ENCODE measurements at places on chromosomes 2 and 18.

DNA sequence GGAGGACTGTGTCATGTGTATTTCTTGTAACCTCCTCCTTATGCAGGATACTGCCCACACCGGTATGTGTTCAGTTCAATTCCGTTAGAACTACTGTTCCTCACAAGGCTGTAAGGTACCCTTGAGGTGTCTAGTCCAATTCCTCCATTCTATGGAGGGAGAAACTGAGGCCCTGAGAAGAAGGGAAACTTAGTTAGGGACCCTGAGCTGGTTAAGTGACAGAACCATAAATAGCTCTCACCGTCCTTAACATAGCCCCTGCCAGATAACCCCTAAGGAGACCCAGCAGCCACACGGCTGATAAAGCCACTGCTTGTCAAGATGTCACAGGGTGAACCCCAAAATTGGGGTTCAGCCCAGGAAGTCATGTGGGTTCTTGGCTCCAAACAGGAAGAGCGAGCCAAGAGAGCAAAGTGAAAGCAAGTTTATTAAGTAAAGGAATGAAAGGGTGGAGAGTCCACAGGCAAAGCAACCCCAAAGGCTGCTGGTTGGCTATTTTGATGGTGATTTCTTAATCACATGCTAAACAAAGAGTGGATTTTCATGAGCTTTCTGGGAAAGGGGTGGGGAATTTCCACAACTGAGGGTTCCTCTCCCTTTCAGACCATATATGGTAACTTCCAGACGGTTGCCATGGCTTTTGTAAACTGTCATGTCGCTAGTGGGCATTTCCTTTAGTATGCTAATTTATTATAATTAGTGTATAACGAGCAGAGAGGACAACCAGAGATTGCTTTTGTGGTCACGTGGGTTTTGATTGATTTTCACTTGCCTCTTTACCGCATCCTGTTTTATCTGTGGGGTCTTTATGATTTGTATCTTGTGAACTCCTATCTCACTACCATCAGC is 83.4 kb upstream of the RTN4 start:
- no peak for DNase-seq

DNA sequence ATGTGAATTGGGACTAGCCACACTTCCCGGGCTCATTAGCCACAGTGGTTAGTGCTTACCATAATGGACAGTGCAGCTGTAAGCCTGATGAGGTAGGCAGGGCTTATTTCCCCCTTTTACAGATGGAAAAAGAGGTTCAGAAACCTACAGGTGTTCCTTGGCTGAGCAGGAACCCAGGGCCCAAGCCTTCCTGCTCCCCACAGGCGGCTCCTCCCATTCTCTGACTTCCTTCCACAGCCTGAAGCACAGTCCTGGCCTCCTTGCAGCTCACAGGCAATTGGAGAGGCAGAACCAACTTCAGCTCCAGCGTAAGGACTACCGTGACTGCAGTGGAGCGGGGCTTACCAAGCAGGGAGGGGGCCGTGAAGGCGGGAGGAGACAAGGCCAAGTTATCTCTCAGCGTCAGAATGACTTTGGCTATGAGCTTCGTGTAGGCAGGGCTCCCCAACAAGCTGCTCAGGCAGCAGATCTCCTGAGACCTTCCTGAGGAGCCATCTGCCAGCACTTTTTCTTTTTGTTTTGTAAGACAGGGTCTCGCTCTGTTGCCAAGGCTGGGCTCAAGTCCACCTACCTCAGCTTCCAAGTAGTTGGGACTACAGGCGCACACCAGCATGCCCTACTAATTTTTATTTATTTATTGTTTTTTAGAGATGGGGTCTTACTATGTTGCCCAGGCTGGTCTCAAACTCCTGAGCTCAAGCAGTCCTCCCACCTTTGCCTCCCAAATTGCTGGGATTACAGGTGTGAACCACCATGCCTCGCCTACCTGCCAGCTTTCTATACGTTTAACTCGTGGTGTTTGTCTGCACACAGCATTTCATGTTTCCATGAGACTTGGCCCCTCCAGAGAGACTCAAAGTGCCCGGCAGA is 34.2 kb upstream of the NT5DC4 start:
- DNase-seq: no peak

- DNase-seq: no peak
These were observed 19.2 kb upstream of the CAB39 start for GRCh38 chr2:230693411-230693810.

DNA sequence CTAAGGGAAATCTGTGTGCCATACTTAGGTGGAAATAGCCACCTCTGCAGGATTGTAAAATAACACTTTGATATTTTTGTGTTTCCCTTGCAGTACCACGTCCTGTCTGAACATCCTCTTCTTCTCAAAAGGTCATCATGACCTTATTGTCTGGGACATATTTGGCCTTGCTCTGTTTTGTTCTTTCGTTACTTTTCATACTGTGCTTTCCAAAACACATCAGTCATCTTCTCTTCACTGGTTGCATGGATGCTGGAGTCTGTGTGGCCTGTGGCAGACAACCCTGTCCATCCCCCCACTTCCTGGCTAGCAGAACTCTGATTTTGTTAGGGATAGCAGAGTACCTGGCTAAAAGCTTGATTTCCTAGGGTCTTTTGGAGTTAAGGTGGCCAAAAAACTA is 9.4 kb upstream of the GREB1 start:
- no peak for DNase-seq

DNA sequence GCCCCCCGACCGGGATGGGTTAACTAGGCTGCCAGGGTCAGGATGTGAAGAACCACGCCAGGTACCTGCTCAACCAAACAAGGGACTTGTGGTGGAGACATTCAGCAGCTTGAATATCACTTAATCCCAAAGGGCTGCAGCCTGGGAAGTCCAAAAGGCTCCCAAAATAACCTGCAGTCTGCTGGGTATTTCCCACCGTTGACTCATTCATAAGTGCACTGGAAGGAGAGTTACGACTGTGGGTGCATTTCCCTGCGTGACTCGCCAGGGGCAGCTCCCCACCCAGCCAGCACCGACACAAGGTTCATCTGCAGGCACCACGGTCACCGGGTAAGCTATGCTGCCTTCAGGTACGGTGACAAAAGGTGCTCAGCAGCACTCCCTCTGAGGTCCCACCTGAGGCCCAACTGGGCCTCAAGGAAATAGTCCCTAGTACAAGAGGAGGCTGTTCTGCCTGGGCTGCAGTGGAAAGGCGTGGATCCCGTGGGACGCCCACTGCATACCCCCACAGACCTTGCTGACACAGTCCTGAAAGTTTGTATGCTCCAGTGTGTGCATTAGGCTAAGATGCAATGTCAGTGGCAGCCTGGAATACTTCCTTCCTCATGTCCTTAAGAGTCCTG is 86.5 kb downstream of the UXS1 start:
- DNase-seq: no peak

DNA sequence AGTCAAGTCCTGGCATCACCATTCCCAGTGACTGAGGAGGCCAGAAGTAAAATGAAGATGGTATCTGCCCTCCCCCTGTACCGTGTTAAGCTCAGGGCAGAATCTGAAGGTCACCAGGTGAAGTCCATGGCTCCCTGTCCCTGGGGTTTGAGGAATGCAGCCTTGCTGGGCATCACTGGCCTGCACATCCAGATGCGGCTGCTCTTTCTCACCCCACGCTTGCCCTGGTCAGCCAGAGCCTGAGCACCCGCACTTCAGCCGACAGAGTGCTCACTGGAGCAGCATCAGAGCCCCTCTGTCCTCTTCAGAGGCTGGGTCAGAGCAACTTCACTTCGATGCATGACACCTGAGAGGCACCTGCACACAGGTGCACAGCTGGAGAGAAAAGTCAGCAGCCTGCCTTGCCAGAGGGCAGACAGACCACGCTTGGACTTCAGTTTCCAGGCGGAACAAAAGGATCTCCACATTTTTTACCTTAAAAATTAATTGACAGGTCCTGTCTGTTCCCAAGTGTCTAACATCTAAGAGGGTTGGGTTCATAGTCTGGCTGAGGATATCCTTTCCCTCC is 267.3 kb downstream of the ANAPC1 start:
- DNase-seq: no peak

- DNase-seq: peak; percentile 57
These were observed 433 bp downstream of the ZFP36L2 start for GRCh38 chr2:43225788-43226557.

DNA sequence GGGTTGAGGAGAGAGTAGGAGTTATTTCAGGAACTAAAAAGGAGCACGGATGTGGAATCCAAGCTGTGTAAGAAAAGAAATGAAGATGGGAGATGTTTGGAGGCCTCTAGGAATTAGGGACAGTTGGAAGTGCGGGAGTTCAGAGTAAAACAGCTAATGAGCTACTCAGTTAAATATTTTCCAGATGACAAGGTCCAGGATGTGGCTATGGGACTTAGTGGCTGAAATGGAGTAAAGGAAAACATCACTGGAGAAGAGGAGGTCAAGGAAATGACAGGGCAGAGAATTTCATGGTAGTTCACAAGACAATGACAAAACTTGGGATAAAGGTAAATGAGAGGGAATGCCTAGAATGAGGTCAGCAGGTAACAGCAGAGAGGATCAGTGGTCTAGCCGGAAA is 13.0 kb downstream of the GPR155 start:
- no peak for DNase-seq

- no peak for DNase-seq
These were observed 899 bp downstream of the SLC1A4 start for GRCh38 chr2:64989982-64990614.

DNA sequence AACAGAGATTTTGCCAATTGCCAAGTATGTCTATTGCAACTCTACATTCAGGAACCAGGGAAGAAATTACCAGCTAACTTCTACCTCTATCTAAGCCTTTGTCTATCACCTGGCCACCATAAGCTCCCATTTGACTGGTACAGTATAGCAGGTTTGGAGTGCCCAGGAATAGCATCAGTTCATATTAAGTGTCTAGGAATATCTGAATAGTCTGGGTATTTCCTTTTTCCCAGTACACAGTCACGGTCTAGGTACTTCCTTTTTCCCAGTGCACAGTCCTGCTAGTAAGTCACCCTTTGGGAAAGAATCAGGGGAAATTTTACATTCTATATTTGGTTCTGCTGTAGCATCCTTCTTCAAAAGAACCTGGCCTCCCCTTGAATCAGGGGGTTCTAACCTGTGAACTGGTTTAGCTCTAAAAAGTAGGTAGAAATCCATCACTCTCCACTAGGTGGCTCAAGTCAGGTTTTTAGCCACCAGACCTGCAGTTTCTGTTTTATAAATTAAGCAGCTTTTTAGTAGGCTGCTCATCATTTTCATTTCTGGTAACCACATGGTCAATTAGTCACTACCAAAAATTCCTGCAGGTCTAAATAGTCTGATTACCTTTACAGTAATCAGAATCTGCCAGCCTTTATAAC is 49.3 kb upstream of the DNAJC10 start:
- DNase-seq: no peak

- DNase-seq: no peak
These were observed 1.1 kb upstream of the CFLAR start for GRCh38 chr2:201114846-201115245.

- DNase-seq: no peak
These were observed 3.8 kb upstream of the TMSB10 start for GRCh38 chr2:84901593-84902120.

DNA sequence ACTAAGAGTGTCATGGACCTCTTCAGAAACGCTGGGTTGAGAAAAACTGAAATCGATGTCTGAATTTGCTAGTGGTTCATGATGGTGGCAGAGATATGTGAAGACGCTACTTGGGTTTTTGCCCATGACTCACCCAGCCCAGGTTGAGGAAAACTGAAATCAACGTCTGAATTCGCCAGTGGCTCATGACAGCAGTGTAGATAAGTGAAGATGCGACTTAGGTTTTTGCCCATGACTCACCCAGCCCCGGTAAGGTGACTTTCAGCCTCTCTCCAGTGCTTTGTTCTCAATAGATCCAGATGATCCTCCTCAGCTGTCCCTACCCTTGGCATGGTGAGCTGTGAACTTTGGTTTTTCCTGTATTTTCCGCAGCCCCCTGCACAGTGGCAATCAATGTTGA is 105.3 kb upstream of the SIX3 start:
- no peak for DNase-seq

GRCh38 chr2:60735496-60736250 is 20.4 kb upstream of the PAPOLG start:
- DNase-seq: peak; percentile 26

DNA sequence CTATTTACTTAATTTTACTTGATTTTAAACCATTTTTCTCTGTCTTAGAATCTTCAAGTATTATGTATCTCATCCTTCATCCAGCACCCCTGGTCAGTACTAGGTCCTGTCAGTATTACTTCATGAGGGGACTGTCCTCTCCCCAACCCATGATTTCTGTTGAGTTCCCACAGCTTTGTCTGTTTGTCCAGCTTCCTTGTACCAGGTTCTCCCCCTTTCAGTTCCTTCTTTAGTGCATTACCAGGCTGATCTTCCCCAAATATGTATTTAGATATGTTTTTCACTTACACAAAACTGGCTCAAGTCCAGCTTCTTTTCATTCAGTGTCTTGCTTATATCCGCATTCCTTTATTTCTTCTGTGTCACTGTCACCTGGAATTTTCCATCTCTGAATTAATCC is 13.8 kb upstream of the TTC27 start:
- no peak for DNase-seq

GRCh38 chr2:166463640-166464039 is 30.4 kb downstream of the SCN7A start:
- DNase-seq: no peak

DNA sequence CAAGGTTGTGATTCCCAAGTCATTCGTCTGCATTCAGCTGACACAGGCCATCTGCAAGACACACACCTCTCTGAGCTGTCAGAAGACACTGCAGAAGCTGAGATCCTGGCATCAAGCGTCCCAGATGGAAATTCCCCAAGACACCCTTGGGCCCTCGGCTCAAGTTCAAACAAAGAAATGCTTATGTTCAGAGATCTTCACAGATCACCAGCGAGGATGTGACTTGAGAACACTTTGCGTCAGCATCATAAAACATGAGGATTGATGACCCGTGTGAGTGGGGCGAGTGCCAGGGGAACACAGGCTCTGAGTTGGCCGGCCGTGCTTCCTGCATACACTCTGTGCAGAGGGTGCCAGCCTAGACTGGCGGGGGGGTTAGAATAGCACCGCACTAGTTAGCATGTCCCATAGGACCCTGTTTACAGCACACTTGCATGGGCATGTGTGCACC is 36.8 kb downstream of the KCNIP3 start:
- no peak for DNase-seq

GRCh38 chr18:12574494-12575185 is 83.3 kb downstream of the SPIRE1 start:
- DNase-seq: no peak

GRCh38 chr2:160278101-160278878 is 78.2 kb upstream of the ITGB6 start:
- no peak for DNase-seq

GRCh38 chr2:240348522-240348921 is 86.9 kb upstream of the GPC1 start:
- DNase-seq: no peak

GRCh38 chr2:75041731-75042600 is 83.5 kb downstream of the POLE4 start:
- no peak for DNase-seq

Measured in activated naive CD4-positive, alpha-beta T cell (primary cell).